Activated T-cell treated with anti-CD3 and anti-CD28 coated beads, Interleukin-2, amount 50 U/mL, for 72 hours (primary cell): ENCODE measurements at places on chromosomes 4 and X. TPM values are rescaled to one million over a fixed set of nuclear protein-coding genes. Genes with fewer than 3 reads are reported as not detected.
A peak's percentile ranks its signal among the peaks of the same experiment; 100 is the strongest.

DNA sequence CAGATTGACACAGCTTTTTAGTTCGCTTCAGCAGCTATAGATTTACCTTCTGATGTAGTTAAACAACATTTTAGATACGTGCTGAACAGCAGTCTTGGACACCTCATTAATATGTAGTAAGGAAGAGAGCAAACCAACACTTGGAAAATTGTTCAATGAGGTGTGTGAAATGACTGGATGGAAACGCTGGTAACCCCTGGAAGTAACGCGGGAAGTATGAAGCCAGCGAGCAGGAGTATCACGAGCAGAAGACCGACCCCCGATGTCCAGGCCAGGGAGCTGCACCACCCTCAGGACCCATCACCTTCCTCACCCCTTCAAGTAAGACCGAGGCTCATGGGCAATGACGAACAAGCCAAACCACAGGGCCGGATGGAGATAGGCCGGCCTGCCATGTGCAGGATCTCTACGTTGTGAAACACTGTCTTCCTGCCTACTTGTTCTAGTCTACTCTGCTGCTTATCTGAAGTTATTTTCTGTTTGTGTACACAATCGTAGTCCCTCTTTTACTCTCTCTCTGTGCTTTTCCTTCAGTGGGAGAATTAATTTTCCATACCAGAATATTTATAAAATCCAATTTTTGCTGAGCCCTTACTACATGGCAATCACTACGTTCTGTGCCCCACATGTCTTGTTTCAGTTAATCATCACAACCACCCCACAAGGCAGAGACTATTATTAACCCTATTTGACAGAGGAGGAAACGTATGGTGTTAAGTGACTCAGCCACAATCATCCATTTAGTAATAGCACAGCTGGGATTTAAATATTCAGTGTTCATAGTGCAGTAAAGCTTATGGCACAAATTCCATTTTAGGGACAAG lies 221.7 kb downstream of the APBB2 start:
- no peak overlapping the region for H3K4me3 ChIP-seq
- H3K27me3 ChIP-seq: peaks cover 14% of the 10 kb centered on the region
- no peaks in the 10 kb centered on the region for H3K36me3 ChIP-seq
- no peak for DNase-seq
- H3K4me1 ChIP-seq: no peaks in the 10 kb centered on the region
- no peak overlapping the region for H3K27ac ChIP-seq

DNA sequence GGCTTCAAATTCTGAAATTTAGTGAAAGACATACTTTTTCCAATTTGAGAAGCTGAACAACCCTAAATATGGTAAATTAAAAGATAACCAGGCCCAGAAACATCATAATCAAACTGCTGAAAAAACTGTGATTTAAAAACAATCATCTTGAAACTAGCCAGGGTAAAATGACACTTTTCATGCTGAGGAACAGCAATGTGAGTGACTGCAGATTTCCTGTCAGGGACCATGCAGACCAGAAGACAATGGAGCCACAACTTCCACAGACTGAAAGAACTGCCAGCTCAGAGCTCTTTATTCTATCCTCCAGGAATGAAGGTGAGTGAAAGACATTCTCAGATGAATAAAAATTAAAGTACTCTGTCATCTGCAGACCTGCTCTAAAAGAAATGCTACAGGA lies 73.3 kb downstream of the NAT8L start:
- no peaks in the 10 kb centered on the region for H3K27me3 ChIP-seq
- no peak overlapping the region for H3K4me3 ChIP-seq
- H3K36me3 ChIP-seq: peaks cover 17% of the 10 kb centered on the region
- peaks cover 14% of the 10 kb centered on the region for H3K4me1 ChIP-seq

The PGAM4 gene
- not detected for total RNA-seq

DNA sequence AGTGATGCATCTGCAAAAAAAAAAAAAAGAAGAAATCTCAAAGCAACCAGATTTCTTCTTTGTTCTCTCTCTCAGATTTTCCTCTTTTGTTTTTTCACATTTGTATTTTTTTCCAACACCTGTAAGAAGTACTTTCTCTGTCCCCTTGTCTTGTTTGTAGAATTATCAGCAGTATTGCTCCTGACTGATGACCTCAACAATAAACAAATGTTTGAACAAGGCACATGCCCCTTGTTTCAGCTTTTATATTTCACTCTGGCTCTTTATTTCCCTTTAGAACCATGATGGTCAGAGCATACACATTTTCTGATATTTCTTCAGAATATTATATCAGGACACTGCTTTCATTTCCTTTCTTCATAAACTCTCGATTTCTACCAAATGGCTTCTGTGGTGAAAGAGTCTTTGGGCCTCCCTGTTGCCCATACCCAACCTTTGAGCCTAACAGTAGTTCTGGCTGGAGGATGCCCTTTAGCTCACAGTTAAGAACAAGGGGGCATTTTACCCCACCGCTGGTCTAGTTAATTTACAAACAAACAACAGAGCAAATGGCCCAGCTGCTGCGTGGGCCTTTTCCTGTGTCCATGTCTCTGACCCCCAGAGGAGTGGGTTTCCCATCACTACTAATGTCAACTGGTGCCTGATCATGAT lies 142.5 kb upstream of the SMAD1 start:
- H3K4me3 ChIP-seq: no peak overlapping the region
- H3K36me3 ChIP-seq: no peaks in the 10 kb centered on the region

GRCh38 chr4:83381173-83381572 lies 46.5 kb upstream of the HPSE start:
- H3K27ac ChIP-seq: no peak overlapping the region
- no peak for DNase-seq
- H3K4me1 ChIP-seq: peaks cover 6% of the 10 kb centered on the region
- H3K27me3 ChIP-seq: no peaks in the 10 kb centered on the region
- peaks cover 13% of the 10 kb centered on the region for H3K36me3 ChIP-seq

- peaks cover 9% of the 10 kb centered on the region for H3K36me3 ChIP-seq
- H3K27ac ChIP-seq: no peak overlapping the region
Observed at GRCh38 chr4:40299811-40300292, 35.3 kb upstream of the CHRNA9 start.

- peak overlapping the region; percentile 96 for H3K4me3 ChIP-seq
- peak overlapping the region; percentile 91 for H3K27ac ChIP-seq
- DNase-seq: peak; percentile 65
- no peaks in the 10 kb centered on the region for H3K27me3 ChIP-seq
Observed at GRCh38 chr4:48341776-48342605, 662 bp downstream of the SLAIN2 start.
